ENCODE measurements at places on chromosomes 2 and 18.

- DNase-seq, result no peak
Observed at GRCh38 chr2:48519593-48519992, 10.4 kb upstream of the STON1 start.

DNA sequence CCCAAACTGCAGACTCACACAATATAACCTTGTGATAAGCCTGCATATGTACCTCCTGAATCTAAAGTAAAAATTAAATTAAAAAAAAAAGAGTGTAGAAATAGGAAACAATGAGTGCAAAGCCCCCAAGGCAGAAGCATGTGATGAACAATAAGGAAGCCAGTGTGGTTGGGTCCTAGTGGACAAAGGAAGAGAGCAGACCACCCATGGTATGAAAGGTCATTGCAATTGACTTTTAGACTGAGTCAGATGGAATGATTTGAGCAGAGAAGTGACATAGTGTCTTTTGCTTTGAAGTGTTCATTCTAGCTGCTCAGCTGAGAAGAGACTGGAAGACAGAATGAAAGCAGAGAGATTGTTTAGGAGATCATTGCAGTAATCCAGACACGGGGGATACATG is 417.1 kb downstream of the RAD51AP2 start:
- no peak for DNase-seq

GRCh38 chr2:178234648-178235047 is 40.3 kb downstream of the OSBPL6 start:
- DNase-seq, result peak; percentile 56

- no peak for DNase-seq
Observed at GRCh38 chr2:172288603-172289002, 138.8 kb upstream of the ITGA6 start.

DNA sequence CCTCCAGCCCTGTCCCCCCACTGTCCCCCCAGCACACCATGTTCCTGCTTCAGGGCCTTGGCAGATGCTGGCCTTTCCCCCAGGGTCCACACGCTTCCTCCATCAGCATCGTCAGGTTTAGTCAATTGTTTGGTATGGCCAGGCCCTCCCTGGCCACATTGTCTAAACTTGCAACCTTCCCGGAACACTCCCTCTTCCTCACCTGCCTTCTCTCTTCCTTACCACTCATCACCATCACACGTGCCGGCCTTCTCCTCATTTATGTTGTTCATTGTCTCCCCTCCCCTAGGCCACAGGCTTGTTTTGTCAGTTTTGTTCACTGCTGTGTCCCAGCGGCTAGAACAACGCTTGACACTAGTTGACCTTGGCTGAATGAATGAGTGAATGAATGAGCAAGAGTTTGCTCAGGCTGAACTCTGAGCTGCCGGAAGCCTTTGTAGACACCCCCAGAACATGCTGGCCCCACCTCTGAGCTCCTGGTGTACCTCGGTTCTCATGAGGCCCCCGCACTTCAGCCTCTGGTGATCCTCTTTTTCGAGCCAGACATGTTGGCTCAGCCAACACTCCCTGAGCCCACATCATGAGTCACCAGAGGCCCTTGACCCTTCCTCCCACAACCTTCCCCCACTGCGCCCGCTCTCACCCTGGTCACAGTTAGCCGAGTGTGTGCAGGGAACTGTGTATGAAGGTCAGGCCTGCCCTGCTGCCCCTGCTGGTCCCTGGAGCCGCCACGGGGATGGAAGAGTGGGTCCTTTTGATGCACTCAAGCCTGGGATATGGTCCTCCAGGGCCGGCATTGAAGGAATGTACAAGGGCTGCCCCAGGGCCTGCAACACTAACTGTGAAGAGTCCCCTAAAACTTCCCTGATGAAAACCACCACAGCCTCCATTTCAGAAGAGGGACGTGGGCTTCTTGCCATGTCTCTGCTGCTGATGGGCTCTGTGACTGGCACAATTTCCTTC is 57.5 kb downstream of the HS1BP3 start:
- peak; percentile 98 for DNase-seq

- DNase-seq, result no peak
Observed at GRCh38 chr2:39849982-39850526, 71.0 kb upstream of the THUMPD2 start.

DNA sequence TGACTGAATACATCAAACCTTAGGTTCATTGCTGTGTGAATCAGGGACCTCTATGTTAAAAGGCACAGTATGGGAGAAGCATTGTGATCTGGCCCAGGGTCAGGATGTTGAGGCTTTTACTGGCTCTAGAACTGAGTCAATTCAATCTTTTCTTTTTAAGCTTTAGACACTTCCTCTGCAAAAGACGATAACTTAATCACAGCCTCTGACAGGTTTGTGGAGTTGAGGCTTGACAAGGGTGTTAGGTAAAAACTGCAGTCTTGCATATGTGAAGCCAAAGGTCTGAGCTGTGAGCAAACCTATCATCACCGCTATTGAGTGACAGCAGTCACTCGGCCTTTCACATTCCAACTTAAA is 17.3 kb upstream of the ARHGAP25 start:
- no peak for DNase-seq

GRCh38 chr2:112831946-112832840 is 4.4 kb downstream of the IL1B start:
- DNase-seq, result no peak

GRCh38 chr2:99899882-99900281 is 242.5 kb downstream of the AFF3 start:
- DNase-seq, result no peak

GRCh38 chr18:57803103-57803969 is at the start of gene ATP8B1:
TSS of gene ATP8B1 (minus strand) at chr18:57803315. CDS start at chr18:57731807, 71,508 bp downstream.
- DNase-seq, result no peak

All from amniotic epithelial cell (primary cell).